Right renal pelvis (tissue), 4 donors: ENCODE measurements at places on chromosomes 16 and 17.

GRCh38 chr17:78258323-78259191, 27.1 kb downstream of the TMEM235 start:
- DNase-seq: no peak

- DNase-seq: no peak
These were observed 11.0 kb upstream of the SEC14L1 start for GRCh38 chr17:77129568-77130301.

DNA sequence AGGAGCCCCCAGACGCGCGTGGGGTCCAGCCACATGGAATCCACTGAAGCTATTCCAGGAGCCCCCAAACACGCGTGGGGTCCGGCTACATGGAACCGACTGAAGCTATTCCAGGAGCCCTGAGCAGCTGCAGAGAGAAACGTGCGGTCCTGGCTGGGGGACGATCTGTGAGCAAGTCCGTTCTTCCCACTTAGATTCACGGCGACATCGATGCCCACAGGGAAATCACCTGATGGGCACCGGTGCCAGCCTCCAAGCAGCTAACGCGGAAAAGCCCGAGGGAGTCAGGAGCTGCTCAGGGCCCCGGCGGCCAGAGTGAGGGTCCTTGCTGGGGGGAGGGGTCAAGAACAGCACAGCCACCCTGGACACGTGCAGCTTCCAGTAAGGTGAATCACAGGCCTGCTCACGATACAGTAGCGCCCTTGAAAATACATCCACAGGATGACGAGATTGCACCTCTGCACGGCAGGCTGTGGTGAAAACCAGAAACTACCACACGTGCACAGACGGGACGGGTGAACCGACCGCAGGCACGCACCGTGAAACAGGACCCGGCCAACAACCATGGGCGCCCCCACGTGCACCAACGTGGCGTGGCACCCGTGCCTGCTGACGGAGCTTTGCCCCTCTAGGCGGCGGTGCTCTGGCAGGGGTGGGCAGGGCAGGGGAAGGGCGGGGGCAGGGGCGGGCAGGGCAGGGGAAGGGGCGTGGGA, 77.7 kb upstream of the GNG13 start:
- DNase-seq: no peak

GRCh38 chr17:1362065-1362848, 37.8 kb downstream of the YWHAE start:
- no peak for DNase-seq

- no peak for DNase-seq
These were observed 3.7 kb downstream of the CMTM1 start for GRCh38 chr16:66569827-66570405.

- no peak for DNase-seq
These were observed 37.9 kb downstream of the SNX20 start for GRCh38 chr16:50643192-50643591.

DNA sequence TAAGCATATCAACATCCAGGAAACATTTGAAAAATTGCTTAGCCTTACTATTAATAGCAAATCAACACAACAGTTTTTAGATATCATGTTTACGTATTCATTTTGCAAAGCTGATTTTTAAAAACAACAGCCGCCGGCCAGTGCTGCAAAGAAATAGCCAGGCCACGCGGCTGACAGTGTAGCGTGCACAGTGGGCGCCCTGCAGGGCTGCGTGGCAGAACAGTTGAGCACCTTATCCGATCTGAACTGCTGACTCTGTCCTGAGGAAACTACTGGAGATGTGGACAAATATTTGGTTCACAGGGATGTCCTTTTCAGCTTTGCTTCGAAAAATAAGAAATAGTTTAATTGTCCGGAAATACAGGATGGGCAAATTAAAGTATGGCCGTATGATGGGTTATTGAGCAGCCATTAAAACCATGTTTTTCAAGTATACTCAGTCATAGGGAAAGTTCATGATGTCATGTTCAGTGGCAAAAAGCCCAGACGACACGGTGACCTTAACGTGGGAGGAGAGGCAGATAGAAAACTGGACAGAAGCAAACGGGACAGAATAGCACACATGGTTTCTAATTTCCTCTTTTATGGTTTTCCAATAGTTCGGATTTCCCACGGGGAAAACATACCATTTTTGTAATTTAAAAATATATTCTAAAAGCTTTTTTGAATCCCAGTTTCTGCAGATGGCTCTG, 52.4 kb upstream of the ENDOV start:
- DNase-seq: no peak

DNA sequence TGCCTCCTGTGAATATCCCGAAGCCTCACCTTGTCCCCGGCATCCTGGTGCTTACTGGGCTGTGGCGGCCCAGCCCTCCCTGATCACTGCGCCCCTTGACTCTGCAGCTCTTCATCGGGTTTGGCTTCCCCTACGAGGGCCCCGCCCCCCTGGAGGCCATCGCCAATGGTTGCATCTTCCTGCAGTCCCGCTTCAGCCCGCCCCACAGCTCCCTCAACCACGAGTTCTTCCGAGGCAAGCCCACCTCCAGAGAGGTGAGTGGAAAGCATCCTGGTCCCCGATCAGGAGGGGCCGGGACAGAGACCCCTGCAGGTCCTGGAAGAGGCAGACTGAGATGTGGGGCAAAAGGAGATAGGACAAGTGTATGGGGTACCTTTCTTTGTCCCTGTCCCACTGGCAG, 72.1 kb downstream of the MGAT5B start:
- no peak for DNase-seq
